ENCODE measurements at places on chromosomes 7 and 10. TPM values are rescaled to one million over a fixed set of nuclear protein-coding genes. Genes with fewer than 3 reads are reported as not detected.

The SEMA4G gene
- polyA plus RNA-seq = 60.4 TPM

The INA gene
- polyA plus RNA-seq = 0.62 TPM

The CUL1 gene
- 59.3 TPM for polyA plus RNA-seq

The RBP4 gene
- 0.43 TPM for polyA plus RNA-seq

The TMEM178B gene
- polyA plus RNA-seq = 0.33 TPM

The PCGF6 gene
- 14.4 TPM for polyA plus RNA-seq

The TMEM270 gene
- polyA plus RNA-seq = not detected

The FXYD4 gene
- polyA plus RNA-seq = 0.41 TPM

The MACC1 gene
- 9.6 TPM for polyA plus RNA-seq

The PAPSS2 gene
- polyA plus RNA-seq = 44.3 TPM
